ENCODE measurements at places on chromosomes 1 and 21.
A peak's percentile ranks its signal among the peaks of the same experiment; 100 is the strongest.

- DNase-seq: no peak
Measured at GRCh38 chr1:109273570-109274288, 9.2 kb downstream of the PSRC1 start.

DNA sequence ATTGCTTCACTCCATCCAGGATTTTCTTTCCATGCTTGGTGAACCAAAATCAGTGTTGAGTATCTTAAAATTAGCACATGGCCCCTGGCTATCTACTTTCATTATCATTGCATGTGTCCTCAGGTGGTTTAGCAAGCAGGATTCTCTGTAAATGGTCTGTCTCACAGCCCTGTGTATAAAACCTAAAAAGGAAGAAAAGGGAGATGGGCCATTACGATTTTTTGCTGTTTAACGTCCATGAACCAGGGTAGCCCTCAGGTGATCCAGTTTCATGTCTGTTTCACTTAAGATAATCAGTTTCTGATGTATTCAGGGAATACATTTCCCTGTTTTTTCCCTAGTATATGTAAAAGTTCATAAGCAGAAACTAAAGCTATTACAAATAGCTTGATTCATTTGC, 238.2 kb downstream of the NFIA start:
- DNase-seq: no peak

DNA sequence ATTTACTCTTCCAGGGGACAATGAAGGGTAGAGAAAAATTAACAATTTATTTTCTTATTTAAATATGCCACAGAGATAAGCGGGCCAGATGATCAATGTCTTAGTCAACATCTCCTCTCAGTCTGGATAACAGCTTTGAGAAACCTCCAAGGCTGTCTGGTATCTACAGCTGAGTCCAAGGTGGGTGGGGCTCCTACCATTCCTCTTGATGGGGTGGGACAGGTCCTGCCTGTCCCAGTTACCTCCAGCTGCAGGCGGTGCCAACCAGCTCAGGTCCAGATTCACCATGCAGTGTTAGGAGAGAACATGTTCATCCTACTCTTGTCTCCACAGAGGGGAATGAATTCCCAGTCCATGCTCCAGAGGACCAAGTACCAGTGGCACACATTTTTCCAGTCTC, 21.1 kb downstream of the CSMD2 start:
- DNase-seq: no peak

DNA sequence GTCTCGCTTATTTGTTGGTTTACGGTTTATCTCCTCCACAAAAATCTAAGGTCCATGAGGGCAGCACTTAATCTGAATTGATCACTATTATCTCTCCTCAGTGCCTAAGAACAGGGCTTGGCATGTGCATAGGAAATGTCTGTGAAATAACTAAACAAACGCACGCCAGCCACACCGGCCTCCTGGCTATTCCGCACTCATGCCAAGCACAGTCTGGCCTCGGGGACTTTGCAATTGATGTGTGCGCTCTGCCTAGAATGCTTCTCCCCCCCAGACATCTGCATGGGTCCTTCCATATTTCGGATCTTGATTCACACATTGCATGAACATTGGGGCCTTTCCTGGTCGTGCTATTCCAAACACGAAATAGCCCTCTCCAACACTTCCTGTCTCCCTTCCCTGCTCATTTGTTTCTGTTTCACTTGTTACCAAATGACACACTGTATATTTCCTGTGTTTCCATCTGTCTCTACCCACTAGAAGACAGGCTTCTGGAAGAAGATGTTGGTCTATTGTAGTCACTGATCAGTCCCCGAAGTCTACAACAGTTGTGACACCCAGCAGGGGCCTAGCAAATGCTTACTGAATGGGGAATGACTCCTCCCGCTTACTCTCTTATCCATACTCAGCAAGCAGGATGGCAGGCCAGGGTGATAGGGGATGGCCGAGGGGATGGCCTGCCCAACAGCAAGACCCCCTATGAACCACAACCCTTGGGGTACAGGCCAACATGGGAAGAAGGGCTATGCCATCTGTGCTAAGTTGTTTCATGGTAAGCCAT, 93.9 kb downstream of the GLIS1 start:
- DNase-seq: no peak

DNA sequence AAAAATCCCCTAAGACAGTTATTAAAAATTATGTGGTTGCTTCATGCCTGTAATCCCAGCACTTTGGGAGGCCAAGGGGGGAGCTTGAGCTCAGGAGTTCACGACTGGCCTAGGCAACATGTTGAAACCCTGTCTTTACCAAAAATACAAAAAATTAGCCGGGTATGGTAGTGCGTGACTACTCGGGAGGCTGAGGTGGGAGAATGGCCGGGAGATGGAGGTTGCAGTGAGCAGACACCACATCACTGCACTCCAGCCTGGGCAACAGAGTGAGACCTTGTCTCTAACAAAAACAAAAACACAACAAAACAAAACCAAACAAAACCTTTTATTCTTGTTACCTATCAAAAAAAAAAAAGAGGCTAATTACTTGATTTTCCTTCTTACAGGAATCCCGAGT, 2.1 kb downstream of the ELK4 start:
- no peak for DNase-seq

GRCh38 chr1:153070243-153070642, 1.2 kb downstream of the SPRR2B start:
- DNase-seq: no peak

DNA sequence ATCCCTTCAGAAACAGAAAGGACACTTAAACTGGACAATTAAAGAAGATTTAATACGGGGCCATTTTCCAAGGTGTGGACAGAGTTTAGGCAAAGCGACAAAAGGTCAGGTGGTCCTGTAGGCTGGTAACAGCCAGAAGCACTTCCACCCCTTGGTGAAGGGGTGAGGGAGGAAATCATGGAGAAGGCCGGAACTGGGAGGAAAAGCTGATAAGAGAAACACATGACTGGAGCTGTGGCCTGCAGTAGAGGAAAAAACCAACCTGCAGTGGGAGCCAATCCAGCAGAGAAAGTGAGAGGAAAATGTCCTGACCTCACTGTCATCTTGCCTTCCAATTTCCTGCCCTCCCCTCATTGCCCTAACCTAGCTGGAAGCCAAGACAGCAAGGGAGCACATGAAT, 249.8 kb downstream of the LMO4 start:
- no peak for DNase-seq

DNA sequence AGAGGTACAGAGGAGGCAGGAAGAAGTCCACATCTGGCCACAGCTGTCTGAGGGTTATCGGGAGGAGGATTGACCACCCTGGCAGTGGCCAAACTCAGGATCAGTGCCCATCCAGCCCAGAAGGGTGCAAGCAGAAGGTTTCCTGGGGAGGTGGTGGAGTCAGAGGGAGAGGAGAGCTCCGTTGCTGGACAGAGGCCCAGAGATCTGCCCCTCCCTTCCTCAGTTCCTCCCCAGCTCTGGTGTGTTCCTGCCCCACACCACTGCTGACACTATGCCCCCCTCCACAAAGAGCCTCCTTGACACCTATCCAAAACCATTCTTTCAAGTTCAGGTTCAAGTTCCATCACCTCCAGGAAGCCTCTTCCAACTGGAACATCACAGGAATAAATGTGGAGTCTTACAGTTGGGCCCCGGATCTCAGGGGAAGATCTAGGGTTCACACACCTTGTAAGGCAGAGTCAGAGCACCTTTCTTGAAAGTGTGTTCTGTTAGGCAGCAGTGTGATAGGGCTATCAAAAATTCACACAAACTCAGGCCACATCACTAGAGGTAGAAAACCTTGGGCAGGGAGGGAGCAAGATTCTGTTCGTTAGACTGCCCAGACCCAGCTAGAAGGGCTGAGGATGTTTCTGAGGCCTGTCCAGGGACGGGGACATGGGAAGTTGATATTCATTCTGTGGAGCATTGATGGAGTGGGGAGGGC, 7.4 kb downstream of the LDLRAD1 start:
- no peak for DNase-seq

DNA sequence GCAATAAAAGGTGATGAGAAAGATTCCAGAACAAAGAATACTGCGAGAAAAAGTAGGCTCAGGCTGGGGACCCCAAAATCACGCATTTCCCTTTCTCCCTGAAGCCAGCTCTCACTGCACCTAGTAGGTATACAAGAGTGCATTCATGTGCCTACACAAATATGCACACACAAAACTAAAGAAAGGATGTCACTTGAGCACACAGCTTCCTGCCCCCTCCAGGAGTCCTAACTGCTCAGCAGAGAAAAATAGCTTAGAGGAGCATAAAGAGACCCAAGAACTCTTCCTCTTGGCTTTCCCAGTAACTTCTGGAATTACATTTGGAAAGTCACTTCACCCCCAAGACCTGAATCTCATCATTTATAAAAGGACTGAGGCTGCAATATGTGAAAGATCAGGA, 38.0 kb downstream of the JAK1 start:
- DNase-seq: no peak

- DNase-seq: peak; percentile 49
Measured at GRCh38 chr1:63463248-63463647, 59.8 kb downstream of the ITGB3BP start.

DNA sequence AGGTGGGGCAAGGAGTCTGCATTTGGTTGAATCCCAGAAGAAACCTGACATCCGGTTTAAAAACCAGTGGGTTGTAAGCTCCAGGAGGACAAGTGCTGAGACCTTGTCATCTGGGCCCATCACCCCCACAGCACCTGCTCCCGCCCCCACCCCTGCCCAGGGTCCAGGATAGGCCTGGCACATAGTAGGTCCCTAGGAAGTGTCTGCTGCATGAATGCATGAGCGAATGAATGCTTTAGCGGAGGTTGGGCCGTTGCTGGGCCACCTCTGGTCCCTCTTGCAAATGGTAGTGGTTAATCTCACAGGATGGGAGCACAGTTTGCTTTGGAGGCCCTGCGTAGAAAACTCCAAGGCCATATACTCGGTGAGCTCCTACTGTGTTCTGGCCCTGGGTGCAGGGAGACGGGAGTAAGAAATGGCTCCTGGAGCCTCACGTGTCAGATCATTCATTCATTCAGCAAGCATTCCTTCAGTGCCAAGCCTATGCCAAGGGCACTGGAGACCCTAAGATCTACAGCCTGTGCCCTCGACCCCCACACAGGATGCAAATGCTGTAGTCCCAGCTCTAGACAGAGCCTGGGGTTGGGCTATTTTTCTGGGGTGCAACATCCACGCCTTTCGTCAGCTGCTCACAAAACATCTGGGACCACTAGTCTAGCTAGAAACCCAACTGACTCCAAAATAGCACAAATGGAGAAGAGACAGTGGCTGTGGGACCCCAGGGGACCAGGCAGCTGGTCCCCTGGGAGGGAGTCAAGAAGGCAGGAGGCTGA, 28.9 kb downstream of the EPHA2 start:
- DNase-seq: no peak

GRCh38 chr1:29628190-29628589, 391.9 kb downstream of the PTPRU start:
- DNase-seq: no peak

DNA sequence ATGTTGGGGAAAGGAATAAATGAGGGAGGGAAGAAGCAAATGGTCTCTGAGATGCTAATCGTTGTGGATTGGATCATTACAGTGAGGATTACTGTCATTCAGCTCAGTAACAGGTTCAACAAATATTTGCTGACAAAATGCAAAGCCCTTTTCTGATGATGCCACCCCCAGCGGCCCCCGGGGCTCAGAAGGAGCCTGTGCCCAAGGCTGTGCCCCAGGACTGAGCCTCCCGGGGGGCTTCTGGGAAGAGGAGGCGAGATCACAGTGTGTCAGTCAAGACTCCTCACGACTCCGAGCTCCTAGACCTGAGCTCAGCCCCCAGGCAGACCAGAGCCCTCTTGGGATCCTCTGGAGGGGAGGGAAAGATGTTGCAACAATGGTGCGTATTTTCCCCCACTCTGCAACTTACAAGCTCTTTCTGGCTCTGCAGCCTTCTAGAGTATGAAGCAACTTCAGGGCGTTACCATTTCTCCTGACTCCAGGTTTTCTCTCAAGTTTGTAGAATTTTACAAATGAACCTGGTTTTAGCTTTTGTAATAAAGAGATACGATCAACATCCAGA, 20.8 kb downstream of the EPHA8 start:
- no peak for DNase-seq

DNA sequence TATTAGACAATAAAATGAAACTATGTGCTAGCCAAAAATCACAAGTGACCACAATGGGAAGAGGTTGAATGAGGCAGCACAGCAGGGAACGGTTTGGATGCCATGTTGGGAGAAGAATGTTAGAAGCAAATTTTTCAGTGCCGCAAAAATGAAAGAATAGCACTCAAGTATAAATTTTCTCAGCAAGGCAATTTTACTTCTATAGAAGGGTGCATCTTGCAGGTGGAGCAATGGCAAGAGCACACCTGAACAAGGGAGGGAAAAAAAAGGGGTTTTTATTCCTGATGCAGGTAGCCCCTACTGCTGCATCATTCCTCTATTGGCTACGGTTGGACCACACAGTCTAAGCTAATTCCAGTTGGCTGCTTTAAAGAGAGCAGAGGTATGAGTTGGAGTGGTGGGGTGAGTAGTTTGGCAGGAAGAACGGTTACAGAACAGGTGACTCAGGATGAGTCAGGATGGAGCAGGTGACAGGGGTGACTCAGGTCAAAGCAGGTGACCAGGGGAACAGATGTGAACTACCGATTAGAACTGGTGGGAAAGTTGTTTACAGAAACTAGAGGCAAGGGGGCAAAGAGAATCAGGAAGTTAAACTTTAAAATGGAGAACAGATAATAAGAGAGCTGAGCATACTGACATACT, 301.1 kb upstream of the NRIP1 start:
- DNase-seq: no peak

DNA sequence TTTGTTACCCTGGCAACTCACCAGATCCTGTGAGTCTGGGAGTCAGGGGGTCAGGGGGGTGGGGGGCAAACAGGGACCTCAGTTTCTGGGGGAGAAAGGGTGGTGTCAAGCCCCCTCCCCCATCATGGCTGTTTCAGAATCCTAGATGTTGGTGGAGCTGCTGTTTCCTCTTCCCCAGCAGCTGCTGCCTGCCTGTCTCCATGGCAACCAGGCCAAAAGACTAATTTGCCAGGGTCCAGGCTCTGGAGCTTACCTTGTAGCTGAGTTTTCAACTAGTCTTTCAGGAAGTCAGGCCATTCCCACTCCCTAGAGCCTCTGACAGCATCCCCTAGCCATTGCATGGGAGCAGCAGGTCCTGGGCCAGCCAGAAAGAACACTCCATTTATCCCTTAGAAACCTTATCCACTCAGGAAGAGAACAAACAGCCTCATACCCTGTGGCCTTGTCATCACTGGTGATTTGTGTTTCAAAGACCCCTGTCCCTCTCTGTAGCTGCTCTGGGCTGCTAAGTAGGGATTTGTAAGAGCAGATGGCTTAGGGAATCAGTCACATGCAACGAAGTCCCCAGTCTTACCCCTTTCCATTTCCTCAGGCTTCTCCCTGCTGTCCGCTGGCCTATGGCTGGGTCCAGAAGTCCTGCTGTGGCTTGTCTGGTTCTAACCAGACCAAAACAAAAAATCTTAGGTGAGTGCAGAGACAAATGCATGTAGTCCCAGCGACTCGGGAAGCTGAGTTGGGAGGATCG, 21.5 kb upstream of the STMN1 start:
- no peak for DNase-seq

- DNase-seq: no peak
Measured at GRCh38 chr1:42952303-42953001, 6.2 kb downstream of the SLC2A1 start.
